ENCODE measurements at places on chromosomes 16 and 17.

DNA sequence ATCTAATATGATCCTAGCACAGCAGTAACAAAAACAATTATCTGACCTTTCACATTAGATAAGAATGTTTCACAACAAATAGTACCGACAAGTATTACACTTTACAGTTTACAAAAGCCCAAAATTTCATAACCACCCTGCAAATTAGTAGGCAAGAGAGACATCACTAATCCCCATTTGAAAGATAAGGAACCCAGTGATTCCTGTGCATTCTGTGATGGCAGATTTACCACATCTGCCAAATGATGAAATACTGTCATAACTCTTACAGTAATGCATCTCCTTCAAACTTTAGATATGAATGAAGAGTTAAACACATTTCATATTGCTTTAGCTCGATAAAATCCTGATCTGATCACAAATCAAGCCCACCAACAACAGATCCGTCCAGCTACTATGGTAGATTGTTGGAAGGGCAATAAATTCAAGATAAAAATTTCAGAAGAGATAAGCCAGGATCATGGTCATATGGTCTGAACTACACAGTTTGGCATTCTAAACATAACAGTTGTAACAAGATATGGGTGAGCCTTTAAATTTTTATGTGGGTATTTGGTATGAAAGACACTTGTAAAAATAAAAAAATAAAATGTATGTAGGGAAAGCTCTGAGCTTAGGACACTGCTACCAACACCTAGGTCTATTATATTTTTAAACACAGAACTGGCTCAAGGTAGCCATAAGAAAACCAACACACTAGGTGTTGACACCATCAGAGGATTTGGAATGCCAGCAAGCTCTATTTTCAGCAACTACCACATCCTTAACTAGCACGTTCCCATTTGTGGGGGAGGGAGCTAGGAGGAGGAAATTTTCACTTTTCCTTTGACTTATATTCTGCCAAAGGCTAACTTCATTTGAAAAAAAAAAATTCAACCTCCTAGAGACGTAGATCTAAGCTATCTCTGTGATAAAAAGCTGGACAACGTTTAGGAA lies 9.3 kb downstream of the YWHAE start:
- no peak for DNase-seq

DNA sequence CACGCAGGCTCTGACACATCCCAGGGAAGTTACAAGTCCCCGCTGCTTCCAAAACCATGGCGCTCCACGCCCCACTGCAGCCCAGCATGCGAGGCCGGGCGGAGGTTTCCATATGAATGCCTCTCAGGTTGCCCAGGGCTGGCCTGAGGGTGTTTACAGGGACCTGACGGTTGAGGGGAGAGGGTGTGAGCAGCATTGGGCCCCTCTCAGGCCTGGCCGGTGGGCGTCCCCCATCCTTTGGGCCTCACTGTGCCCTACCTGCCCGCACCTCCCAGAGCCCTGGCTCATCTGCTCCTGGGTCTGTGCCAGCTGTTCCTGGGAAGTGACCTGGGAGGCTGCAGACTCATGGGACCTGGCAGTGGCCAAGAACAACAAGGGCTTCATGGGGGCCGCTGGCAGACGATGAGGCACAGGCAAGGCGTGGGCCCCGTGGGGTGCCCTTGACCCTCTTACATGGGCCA lies 173.5 kb downstream of the C16orf95 start:
- no peak for DNase-seq

- DNase-seq: no peak
Observed at GRCh38 chr16:1468426-1468810, 6.4 kb downstream of the CLCN7 start.

GRCh38 chr17:50710025-50710424 lies 2.3 kb upstream of the ANKRD40 start:
- DNase-seq: no peak

DNA sequence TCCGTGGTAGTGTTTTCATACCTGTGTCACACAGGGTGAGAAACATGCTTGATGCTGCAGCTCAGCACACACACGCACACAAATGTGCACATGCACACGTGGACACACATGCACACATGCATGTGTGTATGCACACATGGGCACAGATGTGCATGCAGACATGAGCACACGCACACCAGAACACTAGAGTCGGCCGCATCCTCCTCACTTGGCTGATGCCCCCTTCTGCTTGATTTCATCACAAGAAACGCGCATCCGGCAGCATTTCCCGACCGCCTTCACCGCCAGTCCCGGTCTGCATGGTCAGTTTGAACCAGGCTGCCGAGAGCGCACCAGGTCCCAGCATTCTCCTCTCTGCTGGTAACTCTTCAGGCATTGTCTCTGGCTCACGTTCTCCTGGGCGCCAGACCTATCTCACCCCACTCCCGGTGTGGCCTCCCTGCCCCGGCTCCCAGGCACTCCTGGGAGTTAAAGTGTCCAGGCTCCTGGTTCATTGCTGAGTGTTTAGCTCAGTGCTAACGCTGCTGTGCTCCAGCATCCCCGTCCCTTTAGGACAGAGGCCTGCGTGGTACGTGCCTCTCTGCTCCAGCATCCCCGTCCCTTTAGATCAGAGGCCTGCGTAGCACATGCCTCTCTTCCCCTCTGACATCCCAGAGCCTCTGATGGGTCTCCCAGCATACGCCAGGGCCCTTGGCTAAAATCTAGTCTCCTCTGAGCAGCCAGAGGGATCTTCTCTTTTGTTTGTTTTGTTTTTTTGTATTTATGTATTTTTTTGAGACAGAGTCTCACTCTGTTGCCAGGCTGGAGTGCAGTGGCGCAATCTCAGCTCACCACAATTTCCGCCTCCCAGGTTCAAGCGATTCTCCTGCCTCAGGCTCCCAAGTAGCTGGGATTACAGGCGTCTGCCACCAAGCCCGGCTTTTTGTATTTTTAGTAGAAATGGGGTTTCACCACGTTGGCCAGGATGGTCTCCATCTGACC lies 16.0 kb downstream of the BAIAP2 start:
- DNase-seq: no peak

DNA sequence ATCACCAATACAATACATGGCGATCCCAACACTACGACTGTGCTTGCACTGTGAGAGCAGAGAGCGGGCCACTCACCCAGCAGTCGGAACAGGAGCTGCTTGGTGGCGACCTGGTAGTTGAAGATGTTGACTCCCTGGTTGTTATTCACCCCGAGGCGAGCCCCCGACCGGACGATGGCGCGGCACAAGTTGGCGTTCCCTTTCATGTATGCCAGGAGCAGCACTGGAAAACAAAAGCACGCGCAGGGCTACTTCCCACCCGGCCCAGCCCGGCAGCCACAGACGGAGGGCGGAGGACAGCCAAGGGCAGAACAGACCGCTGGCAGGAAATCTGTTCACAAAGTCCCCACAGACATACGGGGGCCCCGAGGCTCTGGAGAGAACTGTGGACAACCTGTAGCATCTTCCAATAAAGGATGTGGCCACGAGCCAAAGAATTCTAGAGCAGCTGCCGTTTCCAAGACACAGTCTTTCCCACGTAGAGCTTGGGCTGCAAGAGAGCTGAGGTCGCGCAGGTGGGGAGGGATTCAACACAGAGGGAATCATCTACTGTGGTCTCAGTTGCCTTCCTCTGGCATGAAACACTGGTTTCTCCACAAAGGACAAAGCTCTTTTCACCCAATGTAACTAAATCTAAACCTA lies 27.8 kb downstream of the CYB5D2 start:
- no peak for DNase-seq

DNA sequence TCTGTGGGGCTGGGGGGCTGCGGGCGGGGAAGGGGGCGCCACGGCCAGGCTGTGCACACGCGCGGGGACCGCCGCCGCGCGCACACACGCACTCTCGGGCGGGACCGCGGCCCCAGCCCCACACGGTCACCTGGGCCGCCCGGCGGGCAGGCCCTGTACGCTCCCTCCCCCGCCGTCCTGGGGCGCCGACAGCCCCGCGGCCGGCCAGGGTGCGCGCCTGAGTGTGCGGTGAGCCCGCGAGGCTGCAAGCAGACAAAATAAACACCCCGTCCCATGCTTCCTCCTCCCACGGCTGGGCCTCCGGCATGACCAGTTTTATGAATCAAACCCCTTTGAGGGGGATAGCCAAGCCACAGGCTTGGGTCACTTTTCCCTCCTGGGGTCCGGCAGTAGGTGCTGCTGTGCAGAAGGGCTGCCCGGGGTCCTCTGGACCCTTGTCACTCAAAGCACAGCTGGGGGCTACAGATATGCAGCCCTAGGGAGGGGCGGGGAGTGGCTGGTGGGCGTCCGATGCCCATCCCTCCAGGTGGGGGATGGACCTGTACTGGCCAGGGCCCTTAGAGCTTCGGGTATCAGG lies 441 bp downstream of the VASN start:
- no peak for DNase-seq

GRCh38 chr16:88673716-88674379 lies 11.0 kb upstream of the MVD start:
- DNase-seq: no peak

Data from activated CD4-positive, alpha-beta T cell treated with anti-CD3 and anti-CD28 coated beads for 1 hour (primary cell).